NCI-H1930 (cell line): ENCODE measurements at places on chromosomes 4 and X.

DNA sequence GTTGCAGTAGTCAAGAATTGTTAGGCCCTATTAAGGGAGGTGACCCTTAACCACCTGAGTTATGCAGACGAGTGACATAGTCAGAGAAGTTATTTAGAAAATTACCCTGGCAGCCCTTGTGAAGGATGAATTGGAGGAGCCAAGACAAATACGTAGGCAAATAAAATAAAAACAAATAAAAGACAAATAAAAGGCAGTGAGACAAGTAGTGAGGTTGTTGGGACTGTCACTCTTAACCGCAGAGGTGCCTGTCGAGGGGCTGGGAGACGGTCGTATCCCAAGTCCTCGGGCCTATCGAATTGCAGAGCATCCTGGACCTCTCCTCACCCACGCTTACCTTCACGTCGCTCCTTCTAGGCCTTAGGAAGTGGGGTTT is 58.0 kb upstream of the ZC4H2 start:
- no peak for DNase-seq

GRCh38 chr4:142886566-142886965 is 40.5 kb upstream of the INPP4B start:
- DNase-seq: no peak

DNA sequence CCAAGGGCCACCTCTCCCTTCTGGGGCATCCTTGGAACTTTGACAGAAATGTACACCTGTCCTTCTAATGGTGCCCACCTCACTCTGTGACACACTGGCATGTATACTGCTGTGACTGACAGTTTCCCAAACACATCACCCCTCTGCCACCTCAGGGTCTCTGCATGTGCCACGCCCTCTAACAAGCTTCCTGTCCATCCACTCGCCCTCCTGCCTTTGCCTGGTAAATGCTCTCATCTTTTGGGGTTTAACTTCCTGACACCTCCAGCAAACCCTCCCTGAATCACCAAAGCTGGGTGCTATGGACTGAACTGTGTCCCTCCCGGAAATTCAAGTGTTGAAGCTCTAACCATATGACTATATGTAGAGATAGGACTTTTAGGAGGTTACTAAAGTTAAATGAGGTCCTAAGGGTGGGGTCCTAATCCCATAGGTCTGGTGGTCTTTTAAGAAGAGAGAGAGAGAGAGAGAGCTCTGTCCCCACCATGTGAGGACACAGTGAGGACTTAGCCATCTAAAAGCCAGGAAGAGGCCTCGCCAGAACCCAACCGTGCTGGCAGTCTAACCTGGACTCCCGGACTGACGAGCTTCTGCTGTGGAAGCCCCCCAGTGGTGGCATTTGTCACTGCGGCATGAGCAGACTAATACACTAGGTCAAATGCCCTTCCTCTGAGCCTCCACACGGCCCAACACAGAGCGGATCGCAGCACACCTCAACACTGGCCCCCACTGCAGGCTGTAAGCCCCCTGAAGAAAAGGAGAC is 95.6 kb downstream of the AFAP1 start:
- peak; percentile 4 for DNase-seq

DNA sequence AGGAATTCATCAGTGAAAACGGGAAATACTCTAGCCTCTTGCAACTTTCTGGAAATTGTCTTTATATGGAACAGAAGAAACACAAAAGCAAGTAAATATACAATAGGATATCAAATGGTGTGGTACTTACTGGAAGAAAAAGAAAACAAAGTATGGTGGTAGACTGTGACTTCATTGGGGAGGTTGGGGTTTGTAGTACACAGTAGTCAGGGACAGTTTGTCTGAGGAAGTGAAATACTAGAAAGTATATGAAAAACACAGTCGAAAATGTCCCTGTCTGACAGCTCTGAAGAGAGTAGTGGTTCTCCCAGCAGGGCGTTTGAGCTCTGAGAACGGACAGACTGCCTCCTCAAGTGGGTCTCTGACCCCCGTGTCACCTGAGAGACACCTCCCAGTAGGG is 390.0 kb upstream of the NWD2 start:
- no peak for DNase-seq

- no peak for DNase-seq
Measured at GRCh38 chr4:182207830-182208396, 35.3 kb upstream of the TENM3 start.

GRCh38 chrX:153844509-153845082 is 14.3 kb upstream of the PDZD4 start:
- DNase-seq: no peak

DNA sequence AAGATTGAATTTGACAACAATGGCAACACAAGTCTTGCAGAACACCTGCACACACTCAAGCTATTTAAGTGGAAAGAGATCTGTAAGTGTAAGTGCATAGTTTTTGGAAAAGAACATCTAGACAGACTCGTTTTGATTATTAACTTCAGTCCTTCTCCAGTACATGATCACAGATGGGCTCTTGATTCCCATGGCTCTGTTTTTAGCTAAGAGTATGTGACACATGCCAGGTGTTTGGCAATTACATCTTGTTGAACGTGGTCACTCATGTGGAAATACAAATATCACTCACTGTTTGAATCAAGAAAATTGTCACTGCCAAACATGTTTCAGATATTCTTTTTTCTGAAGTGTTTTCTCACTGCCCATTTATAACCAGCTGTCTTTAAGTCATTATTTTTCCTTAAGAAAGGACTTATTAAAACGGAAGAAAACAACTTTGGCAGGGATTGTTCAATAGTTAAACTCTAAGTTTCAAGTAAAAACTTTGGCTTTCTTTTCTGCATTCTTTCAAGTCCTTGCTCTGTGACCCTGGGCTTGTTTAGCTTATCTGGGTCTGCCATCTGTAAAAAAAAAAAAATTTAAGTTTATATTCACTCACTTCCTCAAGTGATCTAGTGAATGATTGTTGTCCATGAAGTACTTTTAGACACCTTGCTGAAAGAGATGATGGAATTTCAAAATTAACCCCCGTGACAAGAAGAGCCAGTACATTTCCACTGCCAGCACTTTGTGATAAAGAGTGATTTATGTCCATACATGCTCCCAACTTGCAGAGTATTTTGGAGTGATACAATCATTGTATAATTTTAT is 125.4 kb downstream of the ATXN3L start:
- peak; percentile 38 for DNase-seq

GRCh38 chr4:185137233-185137925 is 5.7 kb upstream of the SLC25A4 start:
- DNase-seq: no peak

DNA sequence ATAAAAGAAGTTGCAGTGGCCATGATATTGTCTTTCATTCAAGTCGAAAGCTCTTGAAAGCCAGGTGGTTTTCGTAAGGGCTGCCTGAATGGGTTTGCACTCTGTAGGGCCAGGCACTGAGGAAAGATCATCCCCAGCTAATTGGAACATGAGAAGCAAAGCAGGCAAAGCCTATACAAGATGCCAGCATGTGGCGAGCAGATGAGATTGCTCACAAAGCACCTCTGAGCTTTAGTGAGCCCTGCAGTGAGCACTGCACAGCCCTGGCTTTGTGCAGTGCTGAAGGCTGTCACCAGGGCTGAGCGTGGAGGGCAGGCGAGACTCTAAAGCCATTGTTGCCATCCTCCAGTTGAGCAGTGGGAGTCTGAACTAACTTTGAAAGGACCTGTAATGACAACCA is 53.8 kb downstream of the HADH start:
- DNase-seq: no peak

DNA sequence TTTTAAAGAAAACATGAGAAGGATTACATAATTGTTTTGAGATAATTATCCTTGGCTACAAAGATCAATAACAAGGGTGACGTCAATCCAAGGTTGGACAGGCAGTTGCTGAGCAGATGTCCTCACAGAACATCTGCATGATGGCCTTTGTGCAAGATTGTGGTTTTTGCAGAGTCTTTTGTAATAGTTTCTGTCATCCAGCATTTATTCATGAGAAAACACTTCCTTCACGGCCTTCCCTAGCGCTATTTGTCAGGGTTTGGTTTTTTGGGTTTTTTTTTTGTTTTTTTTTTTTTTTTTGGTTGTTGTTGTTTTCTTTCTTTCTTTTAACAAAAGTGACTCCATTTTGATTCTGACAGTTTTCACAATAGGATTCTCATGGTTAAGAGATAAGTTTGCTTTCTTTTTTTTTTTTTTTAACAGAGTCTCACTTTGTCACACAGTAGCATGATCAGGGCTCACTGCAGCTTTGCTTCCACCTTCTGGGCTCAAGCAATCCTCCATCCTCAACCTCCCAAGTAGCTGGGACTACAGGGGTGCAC is 31.5 kb upstream of the ELF2 start:
- DNase-seq: no peak

- no peak for DNase-seq
Measured at GRCh38 chr4:43983610-43984009, 465.0 kb downstream of the KCTD8 start.

GRCh38 chrX:27917713-27918500 is 63.3 kb downstream of the DCAF8L1 start:
- no peak for DNase-seq

GRCh38 chrX:2828959-2829411 is 255 bp downstream of the GYG2 start:
- DNase-seq: no peak

- no peak for DNase-seq
Measured at GRCh38 chr4:78767350-78767749, 8.8 kb upstream of the BMP2K start.

DNA sequence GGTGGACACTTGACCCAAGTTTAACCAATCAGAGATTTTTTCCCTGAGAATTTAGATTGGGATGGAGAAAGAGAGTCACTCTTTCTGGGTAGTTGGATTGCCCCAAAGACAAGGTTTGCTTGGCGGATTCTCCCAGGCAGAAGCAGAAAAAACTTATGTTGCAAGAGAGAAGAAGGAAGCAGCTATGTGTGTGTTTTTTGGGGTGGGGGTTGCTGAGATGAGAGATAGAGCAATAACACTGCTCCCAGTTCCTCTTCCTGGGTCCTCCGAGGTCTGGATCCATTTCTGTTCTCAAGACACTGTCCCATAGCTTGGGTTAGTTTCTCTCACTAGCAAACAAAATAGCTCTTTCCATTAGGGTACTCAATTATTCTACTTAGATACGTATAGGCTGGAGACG is 222.1 kb downstream of the STIM2 start:
- DNase-seq: no peak

- no peak for DNase-seq
Measured at GRCh38 chr4:102862016-102862415, 6.8 kb upstream of the CISD2 start.

GRCh38 chr4:28799696-28800095 is 1920.5 kb upstream of the PCDH7 start:
- DNase-seq: no peak

- DNase-seq: no peak
Measured at GRCh38 chr4:30495251-30495650, 224.9 kb upstream of the PCDH7 start.

- DNase-seq: no peak
Measured at GRCh38 chr4:160864253-160864652, 1299.5 kb downstream of the FSTL5 start.

- DNase-seq: peak; percentile 20
Measured at GRCh38 chrX:87299563-87300160, 217.9 kb upstream of the KLHL4 start.

DNA sequence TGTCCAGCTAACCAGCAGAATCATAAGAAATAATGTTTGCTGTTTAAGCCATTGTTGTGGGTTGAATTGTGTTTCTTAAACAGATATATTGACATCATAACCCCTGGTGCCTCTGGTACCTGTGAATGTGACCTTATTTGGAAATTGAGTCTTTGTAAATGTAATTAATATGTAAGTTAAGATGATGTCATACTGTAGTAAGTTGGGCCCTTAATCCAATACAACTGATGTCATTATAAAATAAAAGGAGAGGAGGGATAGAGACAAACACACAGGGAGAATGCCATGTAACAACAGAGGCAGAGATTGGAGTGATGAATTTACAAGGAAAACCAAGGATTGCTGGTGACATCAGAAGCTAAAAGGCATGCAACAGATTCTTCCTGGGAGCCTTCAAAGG is 141.4 kb downstream of the ZIC3 start:
- DNase-seq: no peak

DNA sequence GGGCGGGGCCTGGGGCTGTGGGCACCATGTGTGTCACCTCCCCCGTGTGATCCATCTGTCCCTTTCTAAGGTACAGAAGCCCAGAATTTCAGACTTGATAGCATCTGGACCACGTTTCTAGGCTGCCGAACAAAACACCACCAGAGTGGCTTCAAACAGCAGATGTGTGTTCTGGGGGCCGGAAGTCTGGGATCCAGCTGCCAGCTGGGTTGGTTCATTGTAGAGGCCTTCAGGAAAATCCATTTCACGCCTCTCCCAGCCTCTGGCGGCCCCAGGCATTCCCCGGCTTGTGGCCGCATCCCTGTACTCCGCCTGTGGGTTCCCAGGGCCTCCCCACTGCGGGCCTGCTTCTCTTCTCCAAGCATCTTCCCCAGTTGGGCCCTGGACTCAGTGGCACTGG is 39.6 kb upstream of the GPR78 start:
- no peak for DNase-seq

DNA sequence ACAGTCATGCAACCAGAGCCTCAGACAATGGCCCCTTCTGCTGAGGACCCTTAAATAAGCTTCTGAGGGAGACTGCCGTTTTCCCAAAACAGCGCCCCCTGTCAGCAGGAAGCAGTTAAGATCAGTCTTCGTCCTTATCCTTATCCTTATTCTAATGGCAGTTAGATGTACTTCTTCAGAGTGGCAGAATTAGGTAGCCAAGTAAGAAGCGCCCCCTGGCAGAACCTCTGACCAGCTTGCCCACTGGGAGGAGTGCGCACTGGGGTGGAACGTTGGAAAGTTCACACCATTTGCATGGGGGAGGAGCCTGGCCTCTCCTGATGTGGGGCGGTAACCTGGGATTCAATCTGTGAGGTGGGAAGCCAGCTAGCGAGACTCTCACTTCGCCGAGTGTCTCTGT is 133.6 kb upstream of the QRFPR start:
- no peak for DNase-seq

DNA sequence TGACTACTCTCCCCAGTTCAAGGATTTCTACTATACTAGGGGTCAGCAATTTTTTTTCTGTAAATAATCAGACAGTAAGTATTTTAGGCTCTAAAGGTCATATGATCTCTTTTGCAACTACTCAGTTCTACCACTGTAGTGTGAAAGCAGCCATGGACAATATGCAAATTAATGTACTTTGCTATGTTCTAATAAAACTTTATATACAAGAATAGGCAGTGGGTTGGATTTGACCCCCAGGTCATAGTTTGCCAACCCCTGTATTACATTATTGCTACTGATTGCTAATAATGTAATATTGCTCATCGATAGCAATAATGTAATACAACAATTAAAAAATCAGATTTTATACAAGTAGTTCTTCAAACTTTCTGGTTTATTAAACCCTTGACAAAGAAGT is 59.2 kb upstream of the GPR34 start:
- DNase-seq: no peak

GRCh38 chrX:140480765-140481164 is 24.1 kb downstream of the SOX3 start:
- DNase-seq: no peak

- no peak for DNase-seq
Measured at GRCh38 chrX:112822892-112823291, 17.7 kb downstream of the AMOT start.
